ENCODE measurements at places on chromosomes 7 and 10.

GRCh38 chr10:35452171-35452570 is 115.9 kb downstream of the CCNY start:
- DNase-seq: no peak

DNA sequence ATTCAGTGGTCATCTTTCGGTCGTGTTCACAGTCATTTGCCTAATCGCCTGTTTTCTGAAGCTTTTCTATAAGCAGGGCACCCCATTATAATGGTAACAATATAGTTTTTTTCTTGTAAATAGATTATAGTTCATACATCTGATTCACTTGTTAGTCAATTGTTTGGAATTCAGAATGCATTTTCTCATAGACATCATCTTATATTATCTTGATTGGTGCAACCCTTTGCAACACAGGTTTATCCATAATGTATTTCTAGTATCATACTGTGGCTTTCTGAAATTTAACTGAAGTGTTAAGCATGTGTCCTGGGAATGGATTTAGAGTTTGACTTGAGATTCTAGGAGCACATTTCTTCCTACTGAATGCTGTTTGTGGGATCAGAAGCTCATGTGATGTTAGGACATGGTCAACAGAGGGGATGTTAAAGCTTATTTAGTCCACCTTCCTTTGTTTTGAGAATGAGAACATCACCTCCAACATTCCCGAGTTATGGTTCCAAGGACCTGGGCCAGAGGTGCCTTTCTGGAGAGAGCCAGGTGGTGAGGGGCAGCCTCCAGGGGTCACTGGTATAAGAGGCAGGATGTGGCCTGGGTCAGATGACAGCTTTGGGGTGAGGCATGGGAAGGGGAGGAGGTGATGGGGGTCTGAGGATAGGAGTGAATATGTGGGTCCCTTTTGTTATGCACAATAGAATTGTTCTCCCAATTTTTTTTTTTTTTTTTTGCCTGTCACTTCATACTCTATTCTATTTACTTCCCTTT is 415.6 kb downstream of the EXOC4 start:
- DNase-seq: peak; percentile 24

DNA sequence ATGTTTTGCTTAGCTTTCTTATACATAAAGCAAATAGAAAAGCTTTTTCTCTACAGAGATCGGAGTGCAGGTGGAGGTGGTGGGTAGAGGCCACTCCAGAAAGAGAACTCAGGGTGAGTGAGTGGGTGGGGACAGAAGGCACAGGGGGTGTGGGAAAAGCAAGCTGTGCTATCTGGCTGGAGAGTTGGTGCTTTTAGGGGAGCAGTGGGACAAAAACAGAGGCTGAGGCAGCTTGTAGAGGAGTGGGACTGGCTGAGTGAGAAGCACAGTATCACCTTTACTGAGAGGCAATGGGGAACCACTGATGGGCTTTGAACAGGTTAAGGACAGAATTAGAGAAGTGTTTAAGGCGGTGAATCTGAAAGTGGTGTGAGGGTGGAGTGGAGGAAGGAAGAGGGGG is 275.3 kb downstream of the TCF7L2 start:
- no peak for DNase-seq

DNA sequence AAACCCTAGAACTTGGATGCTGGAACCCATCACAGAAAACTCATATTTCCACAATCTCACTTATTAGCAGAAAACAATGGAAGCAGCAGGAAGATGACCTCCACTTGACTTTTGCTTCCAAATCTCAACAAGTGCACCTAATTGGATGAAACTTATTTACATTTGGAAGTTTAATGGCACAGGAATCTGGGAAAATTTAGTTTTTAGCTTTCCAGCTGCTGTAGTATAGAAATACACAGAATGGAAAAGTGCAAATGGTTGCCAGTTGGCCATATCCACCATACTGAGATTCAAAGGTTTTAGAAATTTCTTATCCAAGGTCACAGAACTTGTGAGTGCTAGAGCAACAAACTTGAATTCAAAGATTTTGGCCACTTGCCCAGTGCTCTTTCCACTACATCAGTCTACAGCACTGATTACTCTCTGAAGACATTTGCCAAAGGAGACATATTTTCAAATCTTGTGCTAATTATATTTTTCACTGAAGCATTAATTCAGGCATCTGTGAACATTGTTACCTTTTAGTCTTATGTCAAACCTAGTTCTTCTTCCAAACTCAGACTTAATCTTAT is 9.3 kb upstream of the AHR start:
- peak; percentile 92 for DNase-seq

- DNase-seq: no peak
Measured at GRCh38 chr7:75663302-75663907, 75.3 kb downstream of the HIP1 start.

- no peak for DNase-seq
Measured at GRCh38 chr7:45150199-45150598, 7.4 kb upstream of the RAMP3 start.

GRCh38 chr10:45425621-45426563 is 51.9 kb downstream of the ALOX5 start:
- peak; percentile 22 for DNase-seq

DNA sequence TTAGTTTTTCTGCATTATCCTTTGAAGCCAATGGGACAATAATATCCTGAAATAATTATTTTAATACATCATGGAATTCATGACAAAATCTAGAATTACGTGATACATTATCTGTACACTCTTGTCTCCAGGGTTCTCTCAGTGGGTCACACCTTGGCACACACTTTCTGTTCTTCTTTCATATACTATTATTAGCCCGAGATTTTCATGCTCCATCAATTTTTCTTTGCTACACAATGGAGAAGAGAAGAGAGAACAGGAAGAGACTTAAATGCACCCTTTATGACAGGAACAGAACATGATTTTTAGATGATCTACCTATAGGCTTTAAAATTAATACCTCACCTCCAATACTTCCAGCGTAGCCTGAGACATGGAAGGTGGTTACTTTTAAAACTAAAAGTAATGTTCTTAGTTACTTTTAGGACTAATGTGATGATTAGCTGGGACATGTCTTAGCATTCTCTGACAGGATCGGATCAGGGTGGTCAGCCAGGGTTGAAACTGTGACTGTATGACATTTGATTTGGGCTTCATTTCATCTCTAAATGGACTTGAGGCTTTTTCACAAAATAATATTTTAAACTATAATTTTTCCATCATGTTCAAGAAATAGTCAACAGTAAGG is 148.2 kb upstream of the WNT16 start:
- no peak for DNase-seq

- DNase-seq: no peak
Measured at GRCh38 chr7:144534655-144535395, 131.3 kb upstream of the NOBOX start.

DNA sequence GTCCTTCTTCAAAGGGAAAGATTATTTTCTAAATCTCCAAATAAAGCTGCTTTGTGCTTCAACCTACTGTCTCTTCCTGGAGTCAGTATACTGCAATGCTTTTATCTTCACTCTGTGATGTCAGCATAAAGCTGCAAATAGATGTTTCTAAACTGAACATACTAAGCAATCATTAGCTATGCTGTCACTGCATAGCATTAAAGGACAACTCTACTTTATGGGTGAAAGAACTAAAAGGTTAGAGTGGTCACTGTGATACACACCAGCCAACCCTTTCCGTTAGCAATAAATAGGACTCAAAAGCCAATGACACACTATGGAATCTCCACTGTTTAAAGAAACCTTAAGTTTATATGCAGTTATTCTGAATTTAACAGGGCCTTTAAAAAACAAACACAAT is 1.8 kb downstream of the CCDC186 start:
- peak; percentile 47 for DNase-seq

DNA sequence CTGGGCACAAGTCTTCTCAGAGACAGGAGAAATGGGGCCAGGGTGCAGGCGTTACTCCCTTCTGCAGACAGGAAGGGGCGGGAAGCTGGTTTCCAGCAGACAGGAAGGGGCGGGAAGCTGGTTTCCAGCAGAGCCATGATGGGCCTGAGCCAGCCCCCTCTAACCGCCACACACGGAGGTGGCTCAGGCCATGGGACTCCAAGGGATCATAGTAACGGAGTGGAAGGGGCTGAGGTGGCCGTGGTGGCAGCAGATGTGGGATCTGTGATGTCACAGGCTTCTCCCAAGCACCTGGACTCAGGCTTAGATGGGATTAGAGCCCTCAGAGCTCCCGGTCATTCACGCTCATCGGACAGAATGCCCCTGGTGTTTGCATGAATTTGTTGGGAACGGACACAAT is 177.8 kb downstream of the USP6NL start:
- no peak for DNase-seq

- no peak for DNase-seq
Measured at GRCh38 chr7:71860572-71860971, 551.6 kb downstream of the CALN1 start.

GRCh38 chr7:121945480-121946236 is 72.7 kb downstream of the PTPRZ1 start:
- no peak for DNase-seq

GRCh38 chr10:131786756-131787605 is 113.8 kb upstream of the PPP2R2D start:
- DNase-seq: peak; percentile 59

GRCh38 chr7:27193335-27194001 is 6.4 kb downstream of the HOXA13 start:
- DNase-seq: no peak

- peak; percentile 18 for DNase-seq
Measured at GRCh38 chr10:122515588-122516231, 44.8 kb upstream of the DMBT1 start.

DNA sequence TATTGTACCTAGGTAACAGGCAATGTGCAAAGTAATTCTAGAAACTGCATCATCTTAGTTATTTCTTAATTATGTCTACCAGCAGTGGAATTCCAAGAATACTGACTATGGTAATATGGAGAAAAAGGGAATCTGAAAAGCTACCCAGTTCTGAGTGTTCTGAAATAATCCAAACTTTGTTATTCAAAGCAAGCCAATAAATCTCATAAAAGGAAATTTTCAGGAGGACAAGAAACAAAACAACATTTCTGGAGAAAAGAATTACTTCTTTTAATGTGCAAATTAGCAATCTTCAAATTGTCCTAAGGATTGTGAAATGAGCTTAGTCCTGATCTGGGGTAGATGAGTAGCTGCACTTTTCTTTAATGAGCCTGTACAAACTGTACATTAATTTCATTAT is 88.8 kb downstream of the MYO3A start:
- no peak for DNase-seq

GRCh38 chr7:30048582-30048981 is 20.4 kb downstream of the PLEKHA8 start:
- DNase-seq: no peak

- DNase-seq: peak; percentile 88
Measured at GRCh38 chr7:16891338-16891737, 9.6 kb upstream of the AGR3 start.

DNA sequence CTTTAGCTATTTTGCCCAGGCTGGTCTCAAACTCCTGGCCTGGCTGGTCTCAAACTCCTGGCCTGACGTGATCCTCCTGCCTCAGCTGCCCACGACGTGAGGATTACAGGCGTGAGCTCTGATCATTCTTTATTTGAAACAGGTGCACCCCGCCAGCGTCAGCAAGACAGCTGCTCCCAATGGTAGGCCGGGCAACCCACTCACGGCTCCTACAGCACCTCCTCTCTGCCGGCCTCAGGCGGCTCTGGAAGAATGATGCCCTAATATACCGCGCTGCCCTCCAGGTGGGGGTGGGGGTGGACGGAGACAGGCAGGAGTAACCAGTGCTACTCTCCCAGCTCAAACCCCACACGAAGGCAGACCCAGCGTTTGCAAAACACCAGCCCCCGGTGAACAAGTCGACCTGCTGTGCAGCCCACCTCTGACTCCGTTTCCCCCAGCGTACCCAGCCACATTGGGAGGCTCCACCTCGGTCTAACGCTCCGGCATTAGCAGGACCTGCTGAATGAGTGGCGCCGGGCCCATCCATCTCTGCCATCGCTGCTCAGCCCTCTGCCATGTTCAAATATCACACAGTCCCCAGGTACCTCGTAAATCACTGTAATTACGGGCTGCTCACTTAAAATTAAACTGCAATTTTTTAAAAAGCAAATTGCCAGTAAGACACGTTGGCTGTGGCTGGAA is 148.6 kb downstream of the ELFN1 start:
- DNase-seq: no peak

DNA sequence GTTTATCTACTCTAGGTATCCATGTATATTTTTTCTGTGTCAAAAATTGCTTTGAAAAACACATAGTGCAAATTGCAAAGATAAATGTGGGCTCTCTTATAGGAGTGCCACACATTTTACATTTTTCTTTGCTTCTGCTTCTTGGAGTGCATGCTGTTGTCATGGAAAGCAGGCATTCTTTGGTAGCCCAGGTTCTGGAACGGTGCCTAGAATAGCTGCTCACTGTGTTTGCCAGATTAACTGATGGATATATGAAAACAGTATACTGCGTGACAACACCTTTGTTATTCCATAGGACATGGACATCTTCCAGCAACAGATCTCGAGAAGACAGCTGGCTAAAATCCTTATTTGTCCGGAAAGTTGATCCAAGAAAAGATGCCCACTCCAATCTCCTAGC is 13.4 kb downstream of the NIPSNAP2 start:
- peak; percentile 84 for DNase-seq

DNA sequence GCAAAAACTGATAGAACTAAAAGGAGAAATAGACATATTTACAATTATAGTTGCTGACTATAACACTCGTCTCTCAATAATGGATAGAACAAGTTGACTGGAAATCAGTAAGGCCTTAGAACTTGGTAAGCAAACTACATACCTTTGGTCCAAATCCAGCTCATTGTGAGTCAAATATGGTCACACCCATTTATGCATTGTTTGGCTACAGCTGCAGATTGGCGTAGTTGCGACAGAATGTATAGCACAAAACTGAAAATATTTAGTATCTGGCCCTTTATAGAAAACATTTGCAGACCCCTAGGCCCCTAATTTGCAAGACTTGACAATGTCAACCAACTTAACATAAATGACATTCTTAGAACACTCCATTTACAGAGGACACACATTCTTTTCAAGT is 103.6 kb upstream of the EGR2 start:
- DNase-seq: no peak

DNA sequence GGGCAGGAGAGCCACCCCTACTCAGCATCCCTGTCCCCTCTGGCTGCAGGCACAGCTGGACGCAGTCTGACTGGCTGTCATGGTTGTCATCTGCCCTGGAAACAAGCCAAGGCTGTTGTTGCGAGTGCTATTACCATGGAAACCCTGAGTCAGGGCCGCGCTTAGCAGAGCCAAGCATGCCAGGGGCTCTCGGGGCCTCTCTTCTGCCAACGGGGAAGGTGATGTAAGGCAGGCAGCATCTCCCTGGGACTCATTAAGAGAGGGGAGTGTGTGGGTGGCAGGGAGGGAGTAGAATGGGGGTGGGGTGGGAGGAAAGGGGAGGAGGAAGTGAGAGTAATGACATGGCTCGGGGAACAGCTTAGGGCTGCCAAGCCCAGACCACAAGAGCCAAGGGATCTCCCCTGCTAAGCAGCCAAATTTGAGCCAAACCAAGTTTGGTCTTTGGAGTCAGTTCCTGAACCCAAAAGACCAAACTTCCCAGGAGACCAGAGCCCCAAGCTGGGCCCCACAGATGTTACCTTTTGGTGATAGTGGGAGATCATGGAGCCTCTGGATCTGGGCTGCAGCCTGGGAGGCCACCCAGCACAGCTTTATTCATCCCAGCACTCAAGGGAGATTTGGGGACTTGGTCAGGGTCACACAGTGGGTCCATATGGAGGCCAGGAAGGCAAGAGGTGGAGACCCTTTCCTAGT is 67.6 kb downstream of the TMEM130 start:
- no peak for DNase-seq

GRCh38 chr7:66301737-66302136 is 96.6 kb downstream of the TPST1 start:
- DNase-seq: no peak

GRCh38 chr10:42790835-42791234 is 8.2 kb downstream of the BMS1 start:
- DNase-seq: peak; percentile 56

GRCh38 chr10:105128111-105128510 is 487.0 kb downstream of the SORCS3 start:
- DNase-seq: no peak

- DNase-seq: no peak
Measured at GRCh38 chr10:79244841-79245504, 102.3 kb upstream of the PPIF start.

Data from choroid plexus epithelial cell (primary cell).